ENCODE measurements at places on chromosomes 13 and 19.

GRCh38 chr13:59532405-59532804 is 631.3 kb downstream of the DIAPH3 start:
- no peak for DNase-seq

- DNase-seq = no peak
These were observed 26.9 kb downstream of the MAU2 start for GRCh38 chr19:19347401-19348110.

GRCh38 chr13:58728126-58728525 is 1096.6 kb downstream of the PCDH17 start:
- no peak for DNase-seq

GRCh38 chr13:54165581-54166215 is 1137.1 kb downstream of the OLFM4 start:
- DNase-seq = no peak

- no peak for DNase-seq
These were observed 21.7 kb upstream of the CALM3 start for GRCh38 chr19:46579361-46579879.

DNA sequence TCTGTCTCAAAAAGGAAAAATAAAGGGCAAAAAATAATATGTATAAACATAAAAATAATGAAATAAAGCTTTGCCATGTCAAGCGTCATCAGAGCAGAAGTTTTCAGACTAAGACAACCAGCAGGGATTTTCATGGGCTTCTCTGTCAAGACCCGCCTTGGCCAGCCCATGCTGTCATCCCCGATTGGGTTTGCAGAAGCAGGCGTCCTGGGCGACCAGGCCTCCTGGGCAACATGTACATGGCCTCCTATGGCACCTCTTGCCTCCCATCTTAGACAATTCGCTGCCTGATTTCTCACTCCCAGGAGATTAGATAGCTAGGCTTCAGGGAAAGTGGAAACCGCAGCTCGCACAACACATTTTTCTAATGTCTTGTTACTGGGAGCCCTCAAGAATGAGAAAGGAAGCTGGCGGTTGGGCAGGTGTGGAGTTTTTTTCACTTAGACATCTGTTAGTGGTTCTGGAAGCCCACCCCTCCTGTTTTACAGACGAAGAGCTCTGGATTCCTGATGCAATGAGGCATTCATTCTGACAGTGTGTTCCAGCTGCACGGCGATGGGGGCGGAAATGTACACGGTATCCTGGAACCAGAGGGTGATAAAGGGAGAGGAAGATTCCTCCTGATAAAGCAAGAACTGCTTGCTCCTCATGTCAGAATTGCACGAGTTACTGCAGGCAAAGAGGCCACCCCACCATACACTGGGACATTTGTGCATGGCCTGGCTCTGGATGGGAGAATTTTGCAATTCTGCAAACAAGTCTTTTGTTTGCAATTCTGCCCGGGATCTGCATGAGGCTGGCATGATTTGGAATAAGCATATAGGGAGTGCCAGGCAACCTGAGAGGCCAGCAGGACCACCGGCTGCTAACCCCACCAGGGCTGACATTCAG is 47.4 kb upstream of the KATNAL1 start:
- DNase-seq = no peak

GRCh38 chr19:56946159-56946558 is 105.6 kb upstream of the PEG3 start:
- no peak for DNase-seq

DNA sequence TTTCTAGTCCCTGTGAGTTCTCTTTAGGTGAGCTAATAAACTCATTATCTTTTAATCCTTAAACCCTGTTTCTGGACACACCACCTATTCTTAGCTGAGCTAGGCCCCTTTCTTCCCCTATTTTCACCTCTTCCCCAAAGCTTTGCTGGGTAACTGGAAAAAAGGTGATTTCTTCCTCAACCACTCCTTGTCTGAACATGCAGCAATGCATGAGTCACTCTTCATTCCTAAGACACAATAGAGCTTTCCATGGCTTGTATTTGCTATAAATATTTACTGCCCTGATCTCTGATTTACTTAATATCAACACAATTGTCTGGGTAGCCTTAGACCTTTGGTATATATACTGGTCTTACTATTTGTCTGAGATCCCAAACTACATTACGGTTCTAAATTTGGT is 370.9 kb downstream of the KLF5 start:
- DNase-seq = no peak

- no peak for DNase-seq
These were observed 11.1 kb downstream of the NAPA start for GRCh38 chr19:47503826-47504150.

DNA sequence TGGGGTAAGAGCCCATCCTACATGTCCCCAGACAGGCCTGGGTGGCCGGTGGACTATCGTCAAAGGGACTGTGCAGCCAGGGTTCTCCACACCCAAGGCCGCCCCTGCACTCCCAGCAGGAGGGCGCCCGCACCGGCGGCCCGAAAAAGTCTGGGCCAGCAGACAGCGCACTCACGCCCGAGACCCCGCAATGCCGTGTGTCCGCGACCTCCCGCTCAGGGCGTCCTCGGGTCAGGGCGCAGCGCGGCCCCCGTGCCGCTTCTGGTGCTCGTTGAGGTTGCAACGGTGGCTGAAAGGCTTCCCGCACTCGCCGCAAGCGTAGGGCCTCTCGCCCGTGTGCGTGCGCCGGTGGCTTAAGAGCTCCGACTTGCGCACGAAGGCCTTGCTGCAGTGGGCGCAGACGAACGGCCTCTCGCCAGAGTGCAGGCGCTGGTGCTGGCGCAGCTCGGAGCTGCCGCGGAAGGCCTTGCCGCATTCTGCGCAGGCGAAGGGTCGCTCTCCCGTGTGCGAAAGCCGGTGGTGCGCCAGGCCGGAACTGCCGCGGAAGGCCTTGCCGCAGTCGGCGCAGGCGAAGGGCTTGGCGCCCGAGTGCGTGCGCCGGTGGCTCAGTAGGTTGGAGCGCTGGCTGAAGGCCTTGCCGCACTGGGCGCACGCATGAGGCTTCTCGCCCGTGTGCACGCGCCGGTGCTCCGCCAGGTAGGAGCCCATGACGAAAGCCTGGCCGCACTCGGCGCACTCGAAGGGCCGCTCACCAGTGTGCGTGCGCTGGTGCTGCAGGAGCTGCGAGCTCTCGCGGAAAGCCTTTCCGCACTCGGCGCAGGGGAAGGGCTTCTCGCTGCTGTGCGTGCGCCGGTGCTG is 2.8 kb upstream of the A1BG start:
- no peak for DNase-seq

DNA sequence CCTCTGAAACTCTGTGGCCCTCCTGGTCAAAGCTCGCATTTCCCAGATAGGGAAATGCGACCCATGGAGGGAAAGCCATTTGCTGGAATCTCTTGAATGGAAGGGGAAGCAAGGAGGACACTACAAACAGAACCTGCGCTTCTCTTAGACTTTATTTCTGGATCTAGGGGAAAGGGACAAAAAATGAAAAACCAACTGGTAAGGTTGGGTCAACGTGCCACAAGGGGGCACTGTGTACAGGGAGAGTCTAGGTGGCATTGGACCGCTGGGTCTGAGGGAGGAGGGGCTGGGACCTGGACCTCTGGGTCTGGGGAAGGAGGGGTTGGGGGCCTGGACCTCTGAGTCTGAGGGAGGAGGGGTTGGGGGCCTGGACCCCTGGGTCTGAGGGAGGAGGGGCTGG is 5.0 kb downstream of the KLK4 start:
- no peak for DNase-seq

DNA sequence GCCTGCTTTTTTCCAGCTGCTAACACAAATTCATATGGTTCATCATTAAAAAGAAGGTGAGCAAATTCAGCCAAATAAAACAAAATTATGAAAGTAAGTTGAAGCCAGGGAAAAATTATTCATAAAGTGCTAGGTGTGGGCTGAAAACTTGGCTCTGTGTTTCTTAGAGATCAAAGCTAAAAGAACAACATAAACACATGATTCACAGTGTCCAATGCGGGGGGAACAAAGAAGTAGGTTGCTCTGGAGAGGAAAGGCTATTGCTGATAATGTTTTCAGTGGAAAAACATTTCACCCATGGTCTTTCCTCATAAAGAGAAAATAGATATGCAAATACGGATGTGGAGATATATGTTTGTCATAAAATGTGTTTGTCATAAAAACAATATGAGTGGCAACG is 1691.5 kb upstream of the SLC10A2 start:
- no peak for DNase-seq

DNA sequence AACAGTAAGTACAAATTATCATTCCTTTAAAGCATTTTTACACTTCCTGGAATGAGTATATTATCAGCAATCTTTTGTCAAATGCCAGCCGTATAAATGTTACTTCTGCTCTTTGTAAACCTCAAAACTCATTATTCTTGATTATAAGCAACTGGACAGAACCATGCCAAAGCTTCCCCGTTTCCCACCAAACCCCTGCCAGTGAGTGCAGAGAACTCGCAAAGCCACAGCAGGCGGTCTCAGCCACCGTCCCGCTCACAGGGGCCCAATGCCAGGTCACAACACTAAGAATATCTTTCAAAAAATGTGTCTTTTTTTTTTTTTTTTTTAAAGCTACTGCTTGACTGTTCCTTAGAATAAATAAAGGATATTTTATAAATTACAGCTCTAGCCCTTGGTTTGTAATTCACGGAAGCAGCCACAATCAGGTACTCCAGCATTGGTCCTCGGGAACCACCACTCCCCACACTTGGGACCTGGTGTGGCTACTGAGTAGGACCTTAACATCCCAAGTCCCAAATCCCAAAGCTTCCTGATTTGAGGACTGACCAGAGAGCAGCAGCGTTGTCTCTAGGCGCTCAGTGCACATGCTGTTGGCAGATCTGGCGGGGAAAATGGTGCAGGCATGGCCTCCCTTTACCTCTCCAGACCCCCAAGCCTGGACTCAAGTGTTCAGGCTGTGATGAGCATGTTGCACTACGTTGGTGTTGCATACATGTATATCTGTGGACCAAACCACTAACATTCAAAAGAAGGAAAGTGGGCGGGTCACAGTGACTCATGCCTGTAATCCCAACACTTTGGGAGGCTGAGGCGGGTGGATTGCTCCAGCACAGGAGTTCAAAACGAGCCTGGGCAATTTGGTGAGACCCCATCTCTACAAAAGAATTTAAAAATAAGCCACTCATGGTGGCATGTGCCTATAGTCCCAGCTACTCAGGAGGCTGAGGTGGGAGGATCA is 19.0 kb downstream of the KCTD15 start:
- no peak for DNase-seq

DNA sequence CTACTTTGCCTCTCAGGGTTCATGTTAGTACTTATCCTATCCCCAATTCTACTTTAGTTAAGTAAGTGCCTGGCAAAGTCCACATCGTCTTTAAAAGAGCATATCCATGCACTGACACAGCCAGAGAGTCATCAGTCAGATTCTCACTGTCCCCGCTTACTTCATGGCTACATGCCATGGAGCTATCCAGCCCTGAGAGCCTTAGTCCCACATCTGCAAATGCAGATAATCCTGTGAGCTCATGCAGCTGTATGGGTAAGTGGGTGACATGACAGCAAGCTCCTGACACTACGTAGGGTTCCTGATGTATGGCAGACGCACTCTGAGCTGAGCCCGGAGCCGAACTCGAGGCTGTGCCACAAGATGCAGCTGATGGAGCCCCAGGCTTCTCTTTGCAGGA is 661.5 kb downstream of the LIG4 start:
- DNase-seq = no peak

- no peak for DNase-seq
These were observed 62.0 kb downstream of the EPSTI1 start for GRCh38 chr13:42929886-42930535.

GRCh38 chr13:21359855-21360254 is 99.2 kb downstream of the ZDHHC20 start:
- DNase-seq = no peak

- no peak for DNase-seq
These were observed 792 bp upstream of the LENG8 start for GRCh38 chr19:54448040-54448773.

- DNase-seq = no peak
These were observed 100.4 kb upstream of the GJB6 start for GRCh38 chr13:20332361-20333096.

GRCh38 chr13:51804295-51805172 is 571 bp upstream of the DHRS12 start:
- no peak for DNase-seq

GRCh38 chr13:94764576-94765321 is 52.4 kb upstream of the SOX21 start:
- no peak for DNase-seq

- no peak for DNase-seq
These were observed 11.4 kb upstream of the TCF3 start for GRCh38 chr19:1663852-1664251.

GRCh38 chr19:6579450-6580178 is 11.3 kb downstream of the CD70 start:
- DNase-seq = no peak
